HuH-7.5 (cell line): ENCODE measurements at places on chromosomes 6 and 20.

- DNase-seq, result no peak
Observed at GRCh38 chr6:1590580-1590979, 19.1 kb upstream of the FOXC1 start.

DNA sequence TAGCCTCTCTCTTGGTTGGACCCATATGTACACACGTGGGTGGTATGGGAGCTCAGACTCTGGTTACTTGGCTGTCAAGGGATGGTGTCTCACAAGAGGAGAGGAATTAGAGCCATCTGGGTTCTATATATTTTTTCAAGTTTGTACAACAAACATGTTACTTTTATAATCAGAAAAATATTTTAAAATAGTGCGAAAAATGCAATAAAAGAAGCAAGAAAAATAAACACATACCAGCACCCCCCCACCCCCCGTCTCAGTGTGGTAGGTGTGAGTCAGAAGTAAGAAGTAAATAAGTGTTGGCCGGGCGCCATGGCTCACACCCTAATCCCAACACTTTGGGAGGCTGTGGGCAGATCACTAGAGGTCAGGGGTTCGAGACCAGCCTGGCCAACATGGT lies 2.1 kb upstream of the TIAM2 start:
- no peak for DNase-seq

DNA sequence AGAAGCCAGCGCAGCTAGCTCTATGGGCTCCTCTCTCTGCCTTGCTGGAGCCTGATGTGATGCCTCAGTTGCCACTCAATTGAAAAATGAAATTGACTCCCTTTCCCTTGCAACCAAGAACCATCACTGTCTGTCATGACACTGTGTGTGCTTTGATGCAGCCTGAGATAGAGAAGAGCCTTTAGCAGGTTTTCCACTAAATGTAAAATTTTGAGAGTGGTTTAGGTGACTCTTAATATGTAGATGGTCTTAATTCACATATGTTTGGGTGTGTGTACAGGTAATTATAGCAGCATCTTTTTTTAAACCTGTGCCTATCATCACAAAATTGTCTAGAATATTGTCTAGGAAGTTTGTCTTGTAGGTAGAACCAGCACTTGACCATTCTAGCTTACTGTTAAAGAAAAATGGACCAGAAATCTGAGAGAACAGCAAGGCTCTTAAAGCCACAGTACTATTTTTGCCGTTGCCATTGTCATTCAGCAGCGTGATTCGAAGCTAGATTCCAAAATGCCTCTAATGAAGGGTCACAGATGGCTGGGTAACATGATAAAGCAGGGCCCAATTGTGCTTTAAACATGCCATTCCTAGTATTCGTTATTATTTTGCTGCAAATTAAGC lies 1.3 kb downstream of the ARFGEF3 start:
- no peak for DNase-seq

DNA sequence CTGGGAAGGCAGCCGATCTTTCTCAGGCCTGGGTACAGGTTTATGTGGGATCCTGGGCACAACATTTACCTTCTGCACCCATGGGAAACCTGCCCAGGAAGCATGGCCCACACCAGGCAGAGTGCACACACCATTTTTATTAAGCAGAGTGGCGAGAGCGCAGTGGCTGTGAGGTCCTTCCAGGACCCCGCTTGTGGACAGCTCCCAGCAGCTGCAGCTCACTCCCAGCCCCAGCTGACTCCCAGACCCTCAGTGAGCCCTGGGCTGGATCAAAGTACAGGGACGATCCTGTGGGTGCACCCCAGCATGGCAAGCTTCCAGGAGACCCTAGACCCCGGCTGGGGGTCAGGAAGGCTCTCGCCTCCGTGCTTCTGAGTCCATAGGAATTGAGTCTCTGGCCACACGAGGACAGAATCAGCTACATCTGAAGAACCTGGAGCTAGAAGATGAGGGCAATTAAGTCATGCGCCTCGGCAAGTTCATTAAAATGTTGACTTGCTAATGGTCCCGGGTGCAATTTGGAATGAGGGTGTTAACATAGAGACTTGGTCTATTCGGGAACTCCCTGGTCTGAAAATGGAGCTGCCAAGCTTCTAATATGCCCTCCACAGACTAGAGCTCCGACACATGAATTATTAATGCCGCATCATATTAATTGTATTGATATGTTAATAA lies 65.4 kb upstream of the SLCO4A1 start:
- no peak for DNase-seq

DNA sequence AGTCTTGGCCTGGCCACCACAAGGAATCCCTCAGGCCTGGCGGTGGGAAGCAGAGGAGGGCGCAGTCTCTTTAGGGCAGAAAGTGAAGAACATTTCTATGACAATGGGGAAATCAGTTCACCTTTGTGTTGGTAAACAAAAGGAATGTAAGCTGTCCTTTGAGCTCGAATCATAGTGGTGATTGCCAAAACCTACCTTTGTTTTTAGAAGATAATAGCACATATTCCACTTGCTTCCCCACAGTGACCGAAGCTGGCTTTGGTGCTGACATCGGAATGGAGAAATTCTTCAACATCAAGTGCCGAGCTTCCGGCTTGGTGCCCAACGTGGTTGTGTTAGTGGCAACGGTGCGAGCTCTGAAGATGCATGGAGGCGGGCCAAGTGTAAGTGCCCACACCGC lies 144.1 kb downstream of the MTHFD1L start:
- DNase-seq, result no peak

- no peak for DNase-seq
Observed at GRCh38 chr6:150720774-150721233, 121.1 kb downstream of the PLEKHG1 start.

DNA sequence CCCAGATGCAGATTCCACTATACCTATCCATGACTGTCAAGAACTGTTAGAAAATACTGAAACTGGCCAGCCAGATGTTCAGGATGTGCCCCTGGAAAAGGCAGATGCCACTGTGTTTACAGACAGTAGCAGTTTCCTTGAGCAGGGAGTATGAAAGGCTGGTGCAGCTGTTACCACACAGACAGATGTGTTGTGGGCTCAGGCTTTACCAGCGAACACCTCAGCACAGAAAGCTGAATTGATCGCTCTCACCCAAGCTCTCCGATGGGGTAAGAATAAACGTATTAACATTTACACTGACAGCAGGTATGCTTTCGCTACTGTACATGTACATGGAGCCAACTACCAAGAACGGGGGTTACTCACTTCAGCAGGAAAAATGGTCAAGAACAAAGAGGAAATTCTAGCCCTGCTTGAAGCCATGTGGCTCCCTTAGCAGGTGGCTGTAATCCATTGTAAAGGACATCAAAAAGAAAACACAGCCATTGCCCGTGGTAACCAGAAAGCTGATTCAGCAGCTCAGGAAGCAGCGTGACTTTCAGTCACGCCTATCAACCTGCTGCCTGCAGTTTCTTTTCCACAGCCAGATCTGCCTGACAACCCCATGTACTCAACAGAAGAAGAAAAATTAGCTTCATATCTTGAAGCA lies 459.7 kb upstream of the HTR1E start:
- DNase-seq, result no peak

GRCh38 chr6:24996269-24996836 lies 60.6 kb upstream of the RIPOR2 start:
- no peak for DNase-seq

GRCh38 chr6:85236636-85237035 lies 213.2 kb upstream of the NT5E start:
- no peak for DNase-seq

GRCh38 chr20:37234254-37234581 lies 27.4 kb downstream of the GHRH start:
- DNase-seq, result no peak

DNA sequence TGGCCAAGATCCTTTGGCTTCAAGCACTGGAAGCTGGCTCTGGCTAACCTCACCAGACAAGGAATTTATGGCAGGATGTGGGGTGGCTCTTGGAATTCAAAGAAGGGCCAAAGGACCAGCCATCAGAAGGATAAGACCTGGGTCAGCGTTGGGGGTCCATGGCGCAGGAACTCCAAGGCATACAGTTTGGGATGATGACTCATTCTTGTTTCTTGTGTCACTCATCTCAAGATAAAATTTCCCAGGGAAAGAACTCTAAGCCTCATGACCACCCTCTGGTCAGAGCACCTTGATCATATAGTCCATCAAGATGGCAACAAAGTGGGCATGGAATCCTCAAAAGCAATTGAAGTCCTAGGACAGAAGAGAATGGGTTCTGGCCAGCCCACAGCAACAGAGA lies 4.8 kb downstream of the ZBTB9 start:
- DNase-seq, result no peak

DNA sequence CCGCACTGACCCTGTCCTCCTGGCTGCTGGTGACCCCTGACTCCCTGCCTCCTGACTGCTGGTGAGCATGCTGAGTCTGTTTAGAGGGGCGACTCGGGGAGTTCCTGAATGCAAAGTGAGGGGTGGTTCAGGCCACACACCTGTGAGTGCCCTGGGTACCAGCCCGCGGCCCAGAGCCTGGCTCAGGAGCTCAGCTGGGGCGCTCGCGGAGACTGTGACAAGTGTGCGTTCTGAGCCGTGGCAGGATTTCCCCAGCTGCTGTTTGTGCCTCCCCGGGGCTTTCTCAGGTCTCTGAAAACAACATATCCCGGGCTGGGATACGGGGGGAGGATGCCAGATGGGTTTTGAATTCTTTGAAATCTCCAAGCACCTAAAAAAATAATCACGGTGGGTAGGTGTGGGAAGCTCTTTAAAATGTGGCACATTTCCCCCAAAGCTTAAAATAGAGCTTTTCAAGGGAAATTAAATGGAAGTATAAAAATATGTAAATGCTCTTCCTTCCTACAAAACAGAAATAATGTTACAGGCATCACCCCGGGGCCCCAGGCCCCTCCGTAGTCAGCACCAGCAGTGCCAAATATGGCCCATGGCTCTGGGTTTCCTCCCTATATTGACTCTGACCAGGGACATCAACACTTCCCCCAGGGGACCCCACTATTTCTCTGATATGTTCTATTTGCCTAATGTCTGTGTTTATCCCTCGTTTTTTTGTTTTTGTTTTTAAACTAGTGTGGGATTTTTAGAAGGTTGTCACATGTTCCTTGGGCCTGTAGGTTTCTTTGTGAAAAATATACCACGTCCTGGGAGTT lies 49.9 kb upstream of the TAGAP start:
- no peak for DNase-seq

DNA sequence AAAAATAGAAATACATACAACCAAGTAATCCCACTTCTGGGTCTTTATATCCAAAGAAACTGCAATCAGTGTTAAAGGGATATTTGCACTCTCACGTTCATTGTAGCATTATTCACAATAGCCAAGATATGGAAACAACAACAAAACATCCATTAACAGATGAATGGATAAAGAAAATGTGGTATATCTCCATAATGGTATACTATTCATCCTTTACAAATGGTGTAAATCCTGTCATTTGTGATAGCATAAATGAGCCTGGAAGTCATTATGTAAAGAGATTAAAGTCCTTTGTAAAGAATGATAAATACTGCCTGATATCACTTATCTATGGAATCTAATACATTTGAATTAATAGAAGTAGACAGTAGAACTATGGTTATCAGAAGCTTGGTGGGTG lies 327.7 kb downstream of the UTRN start:
- DNase-seq, result no peak
